ENCODE measurements at places on chromosomes 12 and 14. TPM values are rescaled to one million over a fixed set of nuclear protein-coding genes. Genes with fewer than 3 reads are reported as not detected.

- DNase-seq, result no peak
Observed at GRCh38 chr14:54659365-54659764, 92.4 kb downstream of the SAMD4A start.

GRCh38 chr14:38950676-38951075 lies 152.4 kb downstream of the SEC23A start:
- DNase-seq, result no peak

Gene EXOC3L4
- total RNA-seq, result 0.30 TPM

GRCh38 chr12:126998031-126998430 lies 1268.9 kb upstream of the TMEM132C start:
- no peak for DNase-seq

Gene TAC3
- total RNA-seq, result not detected

DNA sequence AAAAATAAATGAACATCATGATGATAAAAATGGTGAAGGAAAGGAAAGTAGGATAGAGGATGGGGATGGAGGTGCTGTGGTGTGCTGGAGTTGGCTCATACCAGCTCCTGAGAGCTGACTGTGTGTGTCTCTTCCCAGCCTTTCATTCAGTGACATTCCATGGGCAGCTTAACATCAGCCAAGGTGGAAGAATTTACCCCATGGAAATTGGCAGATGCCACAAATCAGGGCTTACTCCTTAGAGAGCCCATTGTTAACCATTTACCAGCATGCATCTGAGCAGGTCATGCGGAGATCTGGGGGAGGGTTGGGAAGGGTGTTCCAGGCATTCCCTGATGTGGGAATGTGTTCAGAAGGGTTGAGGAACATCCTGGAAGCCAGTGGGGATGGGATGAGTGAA lies 164.7 kb upstream of the MYL2 start:
- no peak for DNase-seq

DNA sequence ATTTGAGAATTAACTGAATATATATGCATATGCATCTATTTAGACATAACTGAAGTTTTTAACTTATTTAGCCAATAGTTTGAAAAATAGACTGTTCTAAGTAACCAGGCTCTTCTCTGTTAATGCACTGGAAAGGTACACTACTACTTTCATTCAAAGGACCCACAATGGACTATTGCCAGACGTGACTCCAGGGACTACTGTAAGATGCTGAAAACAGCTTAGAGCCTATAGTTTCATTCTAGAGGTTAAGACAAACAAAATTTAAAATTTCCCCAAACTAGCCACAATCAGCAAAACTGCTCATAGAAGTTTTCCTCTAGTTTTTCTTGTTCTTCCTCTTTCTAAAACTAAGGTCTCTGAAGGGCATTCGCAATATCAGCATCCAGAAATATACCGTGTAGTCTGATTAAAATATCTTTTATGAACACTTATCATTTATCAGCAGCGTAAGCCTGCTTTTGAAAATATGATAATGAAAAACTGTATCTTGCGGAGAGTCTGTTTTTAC lies 10.4 kb downstream of the APPL2 start:
- DNase-seq, result no peak

Gene PTGDR
- total RNA-seq, result 0.39 TPM

Gene C3AR1
- total RNA-seq, result 8.5 TPM

Gene IFNG
- total RNA-seq, result 0.20 TPM
